ENCODE measurements at places on chromosomes 6 and 20.

DNA sequence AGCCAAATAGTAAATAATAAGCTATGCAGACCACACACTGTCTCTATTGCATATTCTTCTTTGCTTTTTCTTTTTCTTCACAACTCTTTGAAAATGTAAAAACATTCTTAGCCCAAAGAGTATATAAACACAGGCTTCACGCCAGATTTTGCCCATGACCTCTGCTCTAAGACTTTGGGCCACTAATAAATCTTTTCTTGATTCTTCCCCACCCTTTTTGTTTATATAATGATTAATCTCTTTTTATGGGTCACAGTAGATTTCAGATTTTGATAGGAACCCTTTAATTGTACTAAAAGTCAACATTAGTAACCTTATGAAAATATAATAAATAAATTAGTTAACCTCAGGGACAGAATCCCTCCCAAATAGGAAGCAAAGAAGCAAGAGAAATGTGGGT, 15.8 kb upstream of the ENPP5 start:
- no peak for DNase-seq

GRCh38 chr6:100232781-100233573, 231.7 kb downstream of the SIM1 start:
- DNase-seq, result no peak

DNA sequence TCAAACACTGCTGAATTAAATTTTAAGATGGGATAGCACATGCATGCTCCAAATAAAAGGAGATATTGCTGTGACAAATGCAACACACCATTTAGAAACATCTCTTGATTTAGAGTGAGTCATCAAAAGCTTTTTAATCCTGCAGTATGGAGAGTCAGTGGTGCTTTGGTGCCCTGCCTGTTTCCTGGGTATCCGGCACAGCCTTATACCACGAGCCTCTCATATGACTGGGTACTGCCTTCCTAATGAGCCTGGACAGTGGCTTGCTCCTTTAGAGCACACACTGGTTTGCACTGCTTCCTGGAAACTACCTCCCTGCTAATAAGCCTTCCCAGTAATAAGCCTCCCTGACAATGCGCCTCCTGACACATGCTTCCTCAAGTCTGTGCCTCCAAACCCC, 65.3 kb upstream of the KCNK16 start:
- no peak for DNase-seq

GRCh38 chr6:90251295-90251992, 45.2 kb downstream of the BACH2 start:
- no peak for DNase-seq

DNA sequence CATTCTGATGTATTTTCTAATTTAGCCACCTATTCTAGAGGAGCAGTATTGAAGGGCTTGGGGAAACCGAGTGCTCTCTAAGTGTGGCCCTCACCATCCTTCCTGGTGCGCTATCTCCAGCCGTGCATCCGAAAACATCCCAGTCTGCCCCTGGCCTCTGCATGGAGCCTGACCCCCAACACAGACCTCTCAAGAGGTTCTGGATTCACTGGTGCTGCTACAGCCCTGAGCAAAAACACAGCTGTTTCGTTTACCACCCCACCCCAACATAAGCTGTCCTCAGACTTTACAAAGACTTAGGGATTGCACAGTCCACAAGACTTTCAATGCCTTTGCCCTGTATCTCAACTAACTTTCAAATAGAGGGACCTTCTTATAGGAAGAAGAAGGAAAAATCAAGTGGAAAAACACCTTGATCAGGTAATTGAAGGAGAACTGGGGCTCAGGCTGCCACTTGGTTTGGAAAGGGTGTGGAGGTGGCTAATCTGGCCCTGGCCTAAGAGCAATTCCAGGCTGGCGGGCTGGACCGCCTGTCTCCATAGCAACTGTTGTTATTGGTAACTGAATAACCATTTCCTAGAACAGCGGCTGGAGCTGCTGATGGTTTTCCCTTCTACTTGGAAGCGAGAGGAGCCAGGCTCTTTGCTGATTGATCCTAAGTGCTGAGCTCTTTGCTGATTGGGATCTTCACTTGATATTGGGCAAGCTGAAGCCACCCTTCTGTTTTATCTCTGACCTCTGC, 90.2 kb upstream of the TOX2 start:
- DNase-seq, result no peak

DNA sequence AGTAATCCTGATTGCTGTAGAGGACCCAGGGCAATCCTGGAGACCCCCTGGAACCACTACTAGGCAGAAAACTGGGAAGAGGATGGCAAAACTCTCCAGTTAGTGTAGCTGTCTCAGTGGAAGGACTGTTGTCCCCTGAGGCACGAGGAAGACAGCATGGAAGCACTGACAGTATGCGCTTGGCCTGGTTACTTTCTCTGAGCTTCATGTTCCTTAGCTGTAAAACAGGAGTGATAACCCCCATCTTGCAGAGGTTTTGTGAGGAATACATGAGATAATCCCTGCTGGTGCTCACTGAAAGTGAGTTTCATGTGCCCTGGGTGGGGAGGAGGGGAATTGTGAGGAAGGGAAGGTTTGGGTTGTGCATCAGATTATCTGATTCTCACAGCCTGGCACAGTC, 3.2 kb downstream of the NT5E start:
- no peak for DNase-seq

DNA sequence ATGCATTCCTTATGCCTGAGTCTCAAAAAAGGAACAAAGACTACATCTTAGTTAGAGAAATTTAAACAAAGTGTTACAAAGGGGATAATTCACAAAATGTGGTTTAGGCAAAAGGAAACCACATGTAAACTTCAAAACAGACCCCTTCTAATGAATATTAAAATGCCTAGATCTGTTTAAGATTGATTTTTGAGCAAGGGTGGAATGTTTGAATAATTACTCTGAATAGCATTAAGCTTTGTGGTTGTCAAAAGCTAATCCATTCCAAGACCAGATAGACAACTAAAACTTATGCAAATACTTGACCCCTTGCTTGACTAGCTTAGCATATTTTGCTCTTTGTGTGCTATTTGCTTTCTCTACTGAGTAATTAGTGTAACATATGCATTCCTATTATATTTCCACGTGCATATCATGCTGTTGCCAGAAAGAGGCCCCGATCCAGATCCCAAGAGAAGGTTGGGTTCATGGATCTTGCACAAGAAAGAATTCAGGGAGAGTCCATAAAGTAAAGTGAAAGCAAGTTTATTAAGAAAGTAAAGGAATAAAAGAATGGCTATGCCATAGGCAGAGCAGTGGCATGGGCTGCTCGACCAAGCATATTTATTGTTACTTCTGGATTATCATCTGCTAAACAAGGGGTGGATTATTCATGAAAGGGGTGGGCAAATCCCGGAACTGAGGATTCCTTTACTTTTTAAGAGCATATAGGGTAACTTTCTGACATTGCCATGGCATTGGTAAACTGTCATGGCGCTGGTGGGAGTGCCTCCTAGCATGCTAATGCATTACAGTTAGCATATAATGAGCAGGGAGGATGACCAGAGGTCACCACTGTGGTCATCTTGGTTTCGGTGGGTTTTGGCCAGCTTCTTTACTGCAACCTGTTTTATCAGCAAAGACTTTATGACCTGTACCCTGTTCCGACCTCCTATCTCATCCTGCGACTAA, 1193.4 kb upstream of the EYS start:
- no peak for DNase-seq

DNA sequence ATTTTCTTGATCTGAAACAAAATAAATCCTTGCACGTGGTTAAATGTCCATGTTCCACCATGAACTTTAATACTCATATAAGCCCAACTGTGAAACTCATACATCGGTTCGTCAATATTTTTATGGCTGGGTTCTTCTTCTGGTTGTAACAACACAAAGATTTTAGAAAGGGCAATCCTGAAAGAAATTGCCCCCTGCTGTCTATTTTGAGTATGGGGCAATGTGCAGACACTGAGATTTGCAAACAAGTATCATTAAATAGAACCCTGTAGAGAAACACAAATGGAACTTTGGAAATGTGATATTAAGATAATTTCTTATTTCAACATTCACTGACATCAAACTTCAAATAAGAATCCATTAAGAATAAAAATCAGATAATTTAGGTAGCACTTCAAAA, 80.2 kb upstream of the PHACTR1 start:
- DNase-seq, result no peak

DNA sequence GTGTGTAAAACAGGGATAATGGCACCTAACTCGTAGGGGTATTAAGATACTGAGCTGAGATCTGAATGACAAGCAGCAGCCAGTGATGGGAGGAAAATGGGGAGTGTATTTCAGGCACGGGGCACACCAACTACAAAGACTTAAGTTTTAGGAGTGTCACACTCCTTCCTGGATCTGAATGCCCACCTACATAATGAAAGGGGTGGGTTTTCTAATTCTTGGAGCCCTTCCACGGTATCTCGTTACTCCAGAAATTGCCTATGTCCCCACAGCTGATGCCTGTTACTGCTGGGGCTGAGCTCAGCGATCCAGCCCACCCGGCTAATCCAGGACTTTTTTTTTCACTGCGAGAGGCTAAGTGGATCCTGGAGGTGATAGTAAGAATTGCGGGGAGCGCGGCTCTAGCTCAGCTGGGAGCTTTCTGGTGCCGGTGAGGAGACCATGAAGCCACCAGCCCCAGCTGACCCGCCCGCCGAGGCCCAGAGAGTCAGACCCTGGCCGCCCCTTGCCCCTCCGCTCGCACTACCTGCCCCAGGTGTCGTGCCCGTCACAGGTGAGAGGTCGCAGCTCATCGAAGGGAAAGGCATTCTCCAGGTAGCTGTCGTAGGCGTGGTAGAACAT, 727 bp downstream of the EDEM2 start:
- no peak for DNase-seq

DNA sequence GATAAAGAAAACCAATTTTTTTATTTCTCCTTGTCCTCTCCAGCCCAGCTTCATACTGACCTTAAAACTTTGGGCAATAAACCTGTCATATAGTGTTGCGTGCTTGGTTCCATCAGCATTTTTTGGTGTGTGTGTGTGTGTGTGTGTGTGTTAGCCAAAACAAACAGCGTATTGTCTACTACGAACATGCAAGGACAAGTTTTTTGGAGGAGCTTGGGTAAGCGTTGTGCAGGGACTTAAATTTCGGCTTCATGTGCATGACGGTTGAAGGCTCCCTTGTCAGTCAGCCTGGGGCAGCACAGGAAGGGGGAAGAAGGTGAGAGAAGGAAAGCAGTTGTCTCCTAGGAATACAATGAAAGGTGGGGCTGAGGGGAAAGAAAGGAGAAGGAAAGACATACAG, 62.0 kb upstream of the PAX1 start:
- no peak for DNase-seq

DNA sequence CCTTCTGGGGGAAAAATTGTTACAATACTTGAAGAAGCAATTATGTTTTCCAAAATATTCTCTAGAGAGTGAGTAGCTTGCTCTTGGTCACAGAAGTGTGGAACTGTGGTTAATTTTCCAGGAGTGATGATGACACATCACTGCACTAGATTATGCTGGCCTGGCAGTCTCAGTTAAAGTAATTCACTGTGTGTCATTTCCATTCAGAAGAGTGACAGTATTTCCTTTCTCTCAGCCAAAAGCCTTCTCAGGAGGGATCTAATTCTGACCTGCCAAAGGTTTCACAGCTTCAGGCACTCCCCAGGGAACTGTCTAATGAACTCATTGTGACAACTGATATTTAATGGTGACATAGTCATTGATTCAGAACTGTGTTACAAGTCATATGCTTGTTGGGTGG, 517.5 kb downstream of the TBC1D32 start:
- no peak for DNase-seq

DNA sequence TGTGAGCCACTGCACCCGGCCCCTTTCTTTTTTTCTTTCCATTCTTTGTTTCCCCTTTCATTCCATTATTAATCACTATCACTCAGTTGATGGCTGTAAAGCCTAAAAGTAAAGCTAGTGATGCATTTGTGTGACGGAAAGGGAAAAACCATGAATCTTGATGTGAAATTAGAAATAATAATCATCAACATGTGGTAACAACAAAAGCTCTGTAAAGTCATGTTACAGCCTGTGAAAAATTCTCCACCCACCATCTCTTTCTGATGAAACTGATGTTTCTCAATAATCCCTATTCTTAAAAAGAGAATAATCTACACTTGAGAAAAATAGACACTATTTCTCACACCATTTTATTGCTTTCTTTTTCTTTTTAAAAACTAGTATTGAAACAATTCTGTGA, 80.0 kb downstream of the CRYBG1 start:
- no peak for DNase-seq

GRCh38 chr6:116221911-116222310, 32.0 kb downstream of the TSPYL4 start:
- no peak for DNase-seq

GRCh38 chr20:4108495-4109306, 93.3 kb upstream of the RNF24 start:
- DNase-seq, result peak; percentile 78

GRCh38 chr6:80610846-80611245, 504.4 kb downstream of the BCKDHB start:
- DNase-seq, result no peak

- no peak for DNase-seq
These were observed 24.5 kb downstream of the GZF1 start for GRCh38 chr20:23386304-23387117.

DNA sequence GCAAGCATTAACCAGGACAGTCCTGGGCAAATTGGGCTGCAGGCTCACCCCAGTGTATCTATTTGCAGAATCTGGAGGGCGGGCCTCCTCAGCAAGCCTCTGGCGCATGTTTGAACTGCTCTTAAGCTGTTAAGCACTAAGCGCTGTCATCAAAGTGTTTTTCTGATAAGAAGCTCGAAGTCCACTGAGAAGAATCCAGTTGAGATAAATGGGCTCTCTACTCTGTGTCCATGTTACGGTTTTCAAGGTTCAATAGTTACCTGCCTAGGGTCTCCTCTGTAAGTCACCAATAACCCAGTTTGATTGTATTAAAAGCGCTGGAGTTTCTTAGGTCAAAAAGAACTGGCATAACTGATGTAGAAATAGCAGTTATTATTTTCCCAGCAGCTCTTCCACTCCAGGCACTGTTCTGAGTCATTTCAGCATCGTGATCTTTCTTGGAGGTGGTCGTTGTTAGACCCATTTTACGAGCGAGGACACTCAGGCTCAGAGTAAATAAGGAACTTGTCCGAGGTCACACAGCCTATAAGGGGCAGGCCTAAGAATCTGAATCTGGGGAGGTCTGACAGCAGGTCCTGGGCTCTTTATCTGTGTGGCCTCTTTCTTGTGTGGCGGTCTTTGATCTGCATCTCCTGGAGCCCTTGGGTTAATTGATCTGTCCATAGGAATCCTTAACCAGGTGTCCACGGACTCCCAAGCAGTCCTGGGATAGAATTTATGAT, 207.4 kb upstream of the ZNF217 start:
- no peak for DNase-seq

- no peak for DNase-seq
These were observed 2.9 kb upstream of the MDFI start for GRCh38 chr6:41635365-41635764.

- no peak for DNase-seq
These were observed 11.7 kb downstream of the SFT2D1 start for GRCh38 chr6:166330612-166331011.

Measured in Jurkat, Clone E6-1 (cell line).